T-helper 17 cell (primary cell): ENCODE measurements at places on chromosomes 13 and 19. TPM values are rescaled to one million over a fixed set of nuclear protein-coding genes. Genes with fewer than 3 reads are reported as not detected.

USHBP1 gene
- not detected for total RNA-seq

ZNF813 gene
- total RNA-seq, result 3.6 TPM

TMEM221 gene
- total RNA-seq, result not detected

RGL3 gene
- total RNA-seq, result not detected

DMKN gene
- not detected for total RNA-seq

KANK3 gene
- 2.9 TPM for total RNA-seq

CLC gene
- 8.2 TPM for total RNA-seq

SUGP1 gene
- total RNA-seq, result 60.2 TPM

MEIS3 gene
- total RNA-seq, result 0.34 TPM

POMP gene
- 22.9 TPM for total RNA-seq

SIGLEC12 gene
- not detected for total RNA-seq

DAND5 gene
- not detected for total RNA-seq

C2CD4C gene
- total RNA-seq, result not detected

PLVAP gene
- not detected for total RNA-seq

CGB1 gene
- not detected for total RNA-seq

LILRB4 gene
- total RNA-seq, result 0.47 TPM

FPR2 gene
- 0.40 TPM for total RNA-seq

SCEL gene
- total RNA-seq, result not detected

TNFSF11 gene
- total RNA-seq, result not detected

FUT2 gene
- total RNA-seq, result not detected

HIPK4 gene
- not detected for total RNA-seq

COX7A1 gene
- total RNA-seq, result not detected

MBD3L3 gene
- total RNA-seq, result not detected

NEK5 gene
- not detected for total RNA-seq

ACP5 gene
- 14.6 TPM for total RNA-seq

NXNL1 gene
- total RNA-seq, result not detected

SOX1 gene
- total RNA-seq, result not detected

ZNF844 gene
- total RNA-seq, result 9.7 TPM

PSG6 gene
- not detected for total RNA-seq

DBP gene
- total RNA-seq, result 29.7 TPM

ATP4A gene
- not detected for total RNA-seq

ANKRD24 gene
- 0.75 TPM for total RNA-seq

LGALS7B gene
- not detected for total RNA-seq

FCGBP gene
- 10.1 TPM for total RNA-seq

KIR3DL2 gene
- total RNA-seq, result 1.3 TPM

MAP4K1 gene
- 298 TPM for total RNA-seq

SLC35E1 gene
- 68.1 TPM for total RNA-seq

SLC25A23 gene
- total RNA-seq, result 11.3 TPM

FSD1 gene
- 1.5 TPM for total RNA-seq

IFNL1 gene
- total RNA-seq, result not detected

GPR183 gene
- 322 TPM for total RNA-seq

NFKBIB gene
- 49.3 TPM for total RNA-seq

FCAR gene
- 0.70 TPM for total RNA-seq
